ENCODE measurements at places on chromosomes 1 and 21.

- DNase-seq, result no peak
These were observed 7.5 kb upstream of the RGS1 start for GRCh38 chr1:192568063-192568462.

DNA sequence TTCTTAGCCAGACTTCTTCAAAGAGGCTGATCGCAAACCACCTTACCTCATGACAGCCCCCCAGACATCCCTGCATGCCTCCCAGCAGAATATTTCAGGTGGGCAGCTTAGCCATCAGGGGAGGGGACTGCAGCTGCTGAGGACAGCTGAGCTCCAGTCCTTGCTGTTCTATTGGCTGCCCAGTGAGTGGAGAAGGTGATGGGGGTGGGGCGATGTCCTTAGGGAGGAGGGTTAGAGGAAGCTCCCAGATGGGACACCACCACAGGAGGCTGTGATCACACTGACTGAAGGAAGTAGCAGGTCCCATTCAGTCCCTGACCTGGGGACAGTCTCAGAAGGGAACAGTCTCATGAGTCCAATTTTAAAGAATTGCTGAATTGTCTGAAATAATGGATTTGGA is 38.3 kb downstream of the GJA5 start:
- no peak for DNase-seq

DNA sequence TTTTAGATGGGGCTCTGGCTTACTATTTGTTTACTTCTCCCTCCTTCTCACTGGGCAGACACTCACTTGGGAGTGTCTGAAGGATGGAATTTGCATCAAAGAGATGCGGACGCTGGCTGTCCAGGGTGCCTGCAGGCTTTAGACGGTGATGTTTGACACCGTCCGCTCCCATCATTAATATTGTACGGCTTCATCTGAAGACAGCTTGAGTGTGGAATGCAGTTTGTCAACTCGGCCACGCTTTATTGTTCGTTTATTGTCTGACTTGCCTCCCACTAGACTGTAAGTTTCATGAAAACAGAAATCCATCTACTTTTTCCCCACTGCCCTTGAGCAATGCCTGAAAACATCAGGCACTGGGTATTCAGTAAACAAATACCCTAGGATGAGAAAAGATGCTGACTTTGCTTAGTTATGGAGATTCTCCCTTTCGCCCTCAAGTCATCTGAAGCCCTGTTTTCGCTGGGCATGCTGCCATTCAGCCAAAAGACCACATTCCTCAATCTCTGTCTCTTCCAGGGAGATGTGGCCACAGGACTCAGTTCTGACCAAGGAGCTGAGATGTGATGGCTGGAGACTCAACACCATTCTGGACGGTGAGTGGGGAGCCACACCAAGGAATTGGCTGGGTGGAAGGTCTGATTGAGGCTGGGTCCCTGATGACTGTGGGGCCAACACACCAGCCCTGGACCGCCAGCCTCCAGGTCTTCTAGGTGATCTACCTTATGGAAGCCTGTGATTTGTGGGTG is 87.6 kb downstream of the BCAR3 start:
- DNase-seq, result no peak

DNA sequence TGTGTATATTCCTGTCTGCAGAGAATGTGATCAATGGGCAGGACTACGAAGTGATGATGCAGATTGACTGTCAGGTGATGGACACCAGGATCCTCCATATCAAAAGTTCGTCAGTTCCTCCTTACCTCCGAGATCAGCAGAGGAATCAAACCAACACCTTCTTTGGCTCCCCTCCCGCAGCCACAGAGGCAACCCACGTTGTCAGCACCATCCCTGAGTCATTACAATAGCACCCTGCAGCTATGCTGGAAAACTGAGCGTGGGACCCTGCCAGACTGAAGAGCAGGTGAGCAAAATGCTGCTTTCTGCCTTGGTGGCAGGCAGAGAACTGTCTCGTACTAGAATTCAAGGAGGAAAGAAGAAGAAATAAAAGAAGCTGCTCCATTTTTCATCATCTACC is 65.2 kb downstream of the OLFML2B start:
- DNase-seq, result no peak

DNA sequence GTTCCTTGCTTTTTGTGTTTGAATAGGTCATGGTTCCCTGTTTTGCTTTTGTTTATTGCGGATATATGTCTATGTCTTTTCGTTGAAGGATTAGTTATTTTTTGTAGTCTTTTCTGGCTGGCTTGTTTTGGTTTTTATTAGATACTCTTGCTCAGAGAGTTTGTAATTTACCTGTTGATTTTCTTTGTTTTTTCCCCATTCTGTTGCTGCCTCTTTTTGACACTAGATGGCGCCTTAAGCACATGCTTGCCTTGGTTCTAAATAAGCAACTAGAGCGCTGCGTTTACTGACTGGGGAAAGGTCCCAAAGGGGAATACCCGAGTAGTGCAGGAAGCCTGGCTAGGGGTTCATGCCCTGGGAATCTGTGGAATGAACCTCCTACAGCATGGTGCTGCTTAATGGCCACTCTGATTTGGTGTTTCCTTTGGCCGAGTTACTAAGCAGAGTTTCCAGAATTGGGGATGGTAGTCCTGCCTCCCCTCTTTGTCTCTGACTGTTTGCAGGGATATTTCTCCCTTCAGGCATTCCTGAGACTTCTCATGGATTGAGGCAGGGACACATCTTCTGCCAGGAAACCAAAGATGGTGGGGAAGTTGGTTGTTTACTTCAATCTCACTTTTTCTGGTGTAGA is 143.2 kb downstream of the PTPRU start:
- no peak for DNase-seq

GRCh38 chr1:4530166-4530785 is 124.1 kb upstream of the AJAP1 start:
- no peak for DNase-seq

DNA sequence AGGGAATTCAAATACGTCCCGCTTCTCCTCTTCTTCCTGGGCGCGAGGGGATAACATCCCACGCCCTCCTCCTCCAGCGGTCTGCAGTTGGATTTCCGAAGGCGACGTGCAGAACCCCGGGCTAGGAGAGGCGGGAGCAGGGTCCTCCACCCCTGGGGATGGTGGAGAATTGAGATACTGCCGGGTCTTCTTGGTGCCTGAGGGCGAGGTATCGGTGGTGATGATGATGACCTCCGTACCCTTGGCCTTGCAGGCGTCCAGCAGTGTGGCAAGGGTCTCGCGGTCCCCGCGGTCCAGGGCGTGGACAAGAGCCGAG is 3.2 kb upstream of the LIX1L start:
- DNase-seq, result no peak

DNA sequence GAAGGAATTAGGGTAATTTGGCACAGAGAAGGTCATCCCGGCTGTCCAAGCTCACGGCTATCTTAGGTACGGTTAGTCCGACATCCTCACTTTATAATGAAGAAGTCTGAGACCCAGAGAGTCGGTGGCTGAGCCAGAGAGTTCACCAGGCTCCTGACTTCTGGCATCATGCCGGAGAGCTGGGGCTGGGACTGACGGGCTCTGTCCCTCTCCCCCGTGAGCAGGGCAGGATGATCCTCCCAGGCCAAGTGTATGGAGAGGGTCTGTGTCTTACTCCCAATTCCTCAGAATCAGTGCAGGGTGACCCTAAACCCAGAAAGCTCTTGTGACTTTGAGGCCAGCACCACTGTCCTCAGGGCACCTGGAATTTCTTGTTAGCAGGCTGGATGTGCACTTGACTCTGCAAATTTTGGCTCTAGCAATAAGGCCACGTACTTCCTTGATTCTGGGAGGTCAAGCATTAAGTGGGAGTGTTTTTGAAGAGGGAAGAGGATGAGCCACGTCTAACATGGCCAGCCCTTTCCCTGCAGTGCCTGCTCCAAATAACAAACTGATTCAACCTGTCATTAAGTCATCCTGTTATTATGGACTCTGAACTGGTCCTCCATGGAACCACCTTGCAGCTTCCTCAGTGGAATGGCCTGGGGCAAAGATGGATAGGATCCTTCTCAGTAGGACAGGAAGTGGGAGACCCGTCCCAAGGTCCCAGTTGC is 20.8 kb upstream of the BTG2 start:
- no peak for DNase-seq

- DNase-seq, result no peak
These were observed 506.3 kb downstream of the LMO4 start for GRCh38 chr1:87834941-87835340.

GRCh38 chr1:1631782-1632420 is at the start of gene MMP23B:
TSS of gene MMP23B (plus strand) at chr1:1632173. CDS start at chr1:1632219, 46 bp downstream.
- DNase-seq, result peak; percentile 13
